ENCODE measurements at places on chromosomes 7 and 10.

- no peak for DNase-seq
Observed at GRCh38 chr7:48035967-48036478, 680 bp downstream of the C7orf57 start.

DNA sequence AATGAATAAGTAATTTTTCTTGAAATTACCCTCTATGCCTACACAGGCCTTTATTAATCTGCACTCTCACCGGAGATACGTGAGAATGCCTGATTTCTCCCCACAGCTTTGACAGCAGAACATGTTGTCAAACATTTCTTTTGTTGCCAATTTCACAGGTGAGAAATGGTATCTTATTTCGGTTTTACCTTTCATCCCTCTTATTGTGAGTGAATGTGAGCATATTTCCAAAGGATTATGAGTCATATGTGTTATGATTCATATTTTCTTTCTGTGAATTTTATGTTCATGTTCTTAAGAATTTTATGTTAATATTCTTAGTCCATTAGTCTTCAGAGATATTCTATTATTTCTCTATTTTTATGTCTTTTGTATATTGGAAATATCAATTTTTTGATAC is 965.1 kb downstream of the CCSER2 start:
- DNase-seq, result no peak

DNA sequence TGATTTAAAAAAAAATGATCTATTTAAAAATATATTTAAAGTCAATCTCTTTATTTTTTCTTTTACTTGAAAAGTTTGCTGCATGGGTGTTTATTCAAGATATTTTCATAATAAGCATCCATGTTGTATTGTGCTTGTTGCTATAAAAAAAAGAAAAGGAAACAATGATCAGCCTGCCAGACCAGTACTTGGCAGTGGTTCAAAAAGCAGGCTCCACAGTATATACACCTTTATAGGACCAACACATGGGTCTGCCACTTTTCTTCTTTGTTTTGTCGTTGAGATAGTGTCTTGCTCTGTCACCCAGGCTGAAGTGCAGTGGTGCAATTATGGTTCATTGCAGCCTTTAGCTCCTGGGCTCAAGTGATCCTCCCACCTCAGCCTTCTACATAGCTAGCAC is 228.0 kb downstream of the TWIST1 start:
- DNase-seq, result no peak

- DNase-seq, result no peak
Observed at GRCh38 chr7:3942816-3943745, 642.0 kb downstream of the SDK1 start.

- no peak for DNase-seq
Observed at GRCh38 chr7:100895701-100895955, at the start of gene ACHE. Gene ACHE, minus strand, starts transcription at chr7:100895888. Its CDS starts 1,656 bp downstream, at chr7:100894232.

GRCh38 chr10:104201636-104202035 is 30.5 kb downstream of the CFAP43 start:
- DNase-seq, result no peak

Measured in CMK (cell line).